ENCODE measurements at places on chromosomes 1 and 21. TPM values are rescaled to one million over a fixed set of nuclear protein-coding genes. Genes with fewer than 3 reads are reported as not detected.

Gene KCNK2
- total RNA-seq: 61.5 TPM

Gene TAS1R1
- total RNA-seq: not detected

DNA sequence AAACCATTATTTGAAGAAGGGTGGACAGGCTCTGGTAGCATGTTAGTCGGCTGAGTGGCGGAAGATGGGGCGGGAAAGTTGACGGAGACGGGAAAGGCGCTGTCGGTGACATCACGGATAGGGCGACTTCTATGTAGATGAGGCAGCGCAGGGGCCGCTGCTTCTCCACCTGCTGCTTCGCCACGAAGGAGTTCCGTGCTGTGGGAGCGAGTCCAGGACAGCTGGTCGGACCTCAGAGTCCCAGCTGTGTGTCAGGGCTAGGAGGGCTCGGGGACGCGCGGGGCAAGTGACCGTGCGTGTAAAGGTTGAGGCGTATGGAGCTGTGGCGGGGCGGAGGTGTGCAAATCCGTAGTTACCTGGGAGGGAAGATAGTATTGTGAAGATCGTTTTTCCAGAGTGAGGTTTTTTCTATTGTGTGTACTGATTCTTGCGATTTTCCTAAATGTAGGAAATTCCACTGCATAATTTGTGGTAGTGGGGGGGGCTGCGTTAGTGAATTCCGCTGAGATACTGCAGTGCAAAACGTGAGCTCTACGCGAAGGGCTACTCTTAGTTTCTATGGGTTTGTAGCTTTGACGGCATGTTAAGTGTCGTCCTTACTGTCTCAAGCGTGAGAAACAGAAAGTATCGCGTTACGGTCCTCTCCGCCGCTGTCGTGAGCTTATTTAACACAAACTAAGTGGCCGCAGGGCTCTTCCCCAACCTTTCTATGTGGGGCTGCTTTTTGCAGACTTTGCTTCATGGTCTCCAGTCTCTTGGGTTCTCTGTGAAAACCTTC lies 111.2 kb upstream of the NBPF11 start:
- peak; percentile 55 for DNase-seq

GRCh38 chr1:55993646-55994318 lies 585.6 kb downstream of the PLPP3 start:
- DNase-seq: no peak

DNA sequence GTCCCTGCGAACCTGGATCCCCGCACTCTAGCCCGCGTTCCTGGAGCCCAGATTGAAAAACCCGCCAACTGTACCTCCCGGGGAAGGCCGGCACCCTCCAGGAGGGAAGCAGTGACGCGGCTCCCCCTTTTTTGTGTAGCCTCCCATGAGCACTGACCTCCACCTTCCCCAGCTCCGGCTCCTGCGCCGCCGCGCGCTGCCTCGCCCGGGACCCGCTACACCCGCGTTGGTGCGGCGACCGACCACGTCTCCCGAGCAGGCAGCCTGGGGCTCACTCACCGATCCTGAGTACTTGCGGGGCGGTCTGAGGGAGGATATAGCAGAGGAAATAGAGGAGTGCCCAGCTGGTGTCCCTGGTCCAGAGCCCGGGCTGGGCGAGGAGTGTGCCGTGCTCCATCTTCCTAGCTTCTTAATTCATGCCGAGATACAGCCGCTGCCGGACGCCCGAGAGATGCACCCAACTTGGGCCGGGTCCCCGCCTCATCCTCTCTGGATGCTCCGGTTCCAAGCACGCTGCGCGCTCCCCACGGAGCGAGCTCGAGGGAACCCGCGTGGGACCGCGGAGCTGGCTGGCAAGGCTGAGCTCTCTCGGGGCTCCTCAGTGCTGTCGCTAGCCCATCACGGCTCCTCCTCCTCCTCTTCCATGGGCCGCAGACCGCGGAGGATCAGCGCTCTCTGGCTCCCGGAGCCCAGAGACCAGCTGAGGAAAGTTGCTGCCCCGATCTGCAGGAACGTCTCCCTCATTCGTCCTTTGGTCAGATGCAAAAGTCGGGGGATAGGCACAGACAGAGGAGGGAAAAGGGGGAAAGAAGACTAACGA lies 482 bp downstream of the GRIK1 start:
- DNase-seq: no peak

DNA sequence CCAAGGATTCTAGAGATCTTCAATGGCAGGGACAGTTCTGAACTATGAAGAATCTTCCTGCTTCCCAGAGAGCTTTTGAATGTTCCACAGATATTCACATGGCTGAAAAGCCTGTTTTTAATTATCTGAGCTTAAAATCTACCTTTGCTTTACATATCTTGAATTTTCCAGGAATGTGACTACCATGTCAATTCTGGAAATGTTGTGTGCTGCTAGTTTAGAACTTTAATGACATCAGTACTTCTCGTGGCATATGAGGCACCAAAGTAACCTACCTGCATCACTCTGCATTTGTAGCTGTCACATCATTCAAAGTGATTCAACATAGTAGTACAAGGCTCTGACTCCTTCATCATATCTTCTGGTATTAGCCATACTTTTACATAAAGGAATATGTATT lies 122.7 kb upstream of the NFIA start:
- no peak for DNase-seq

DNA sequence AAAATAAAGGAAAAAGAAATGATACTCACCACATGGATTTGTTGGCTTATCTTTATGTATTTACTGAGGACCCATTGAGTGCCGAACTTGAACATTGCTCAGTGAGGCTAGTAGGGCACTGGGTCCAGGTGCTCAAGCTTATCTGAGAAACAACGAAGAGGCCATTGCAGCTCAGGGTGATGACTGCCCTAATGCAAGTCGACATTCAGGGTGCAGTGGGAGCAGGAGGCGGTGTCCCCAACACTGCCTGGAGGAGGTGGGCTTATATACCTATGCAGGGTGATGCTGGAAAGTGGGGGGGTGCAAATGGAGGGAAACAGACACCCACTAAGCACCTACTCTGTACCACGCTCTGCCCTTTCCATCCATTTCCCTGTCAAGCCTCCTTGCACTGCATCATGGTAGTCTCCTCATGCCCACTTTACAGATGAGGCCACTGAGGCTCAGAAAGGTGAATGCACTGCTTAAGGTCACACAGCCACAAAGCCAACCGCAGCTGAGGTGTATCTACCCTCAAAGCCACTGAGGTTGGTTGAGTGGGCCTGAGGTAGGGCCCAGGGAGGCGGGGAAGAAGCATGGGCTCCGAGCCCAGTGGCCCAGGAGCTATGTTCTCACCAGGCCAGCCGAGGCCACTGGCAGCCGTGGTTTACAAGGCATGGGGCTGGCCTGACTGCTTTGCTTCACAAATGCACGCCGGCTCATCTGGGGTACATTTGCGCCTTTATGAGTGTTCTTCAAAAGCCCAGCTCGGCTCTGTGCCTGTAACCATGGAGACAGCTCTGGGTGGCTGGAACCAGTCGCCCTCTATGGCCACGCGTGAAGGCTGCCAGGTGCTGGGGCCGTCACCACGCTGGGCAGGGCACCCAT lies 103.8 kb downstream of the EPHB2 start:
- DNase-seq: no peak

- no peak for DNase-seq
Observed at GRCh38 chr1:118773656-118774055, 214.5 kb downstream of the TBX15 start.

DNA sequence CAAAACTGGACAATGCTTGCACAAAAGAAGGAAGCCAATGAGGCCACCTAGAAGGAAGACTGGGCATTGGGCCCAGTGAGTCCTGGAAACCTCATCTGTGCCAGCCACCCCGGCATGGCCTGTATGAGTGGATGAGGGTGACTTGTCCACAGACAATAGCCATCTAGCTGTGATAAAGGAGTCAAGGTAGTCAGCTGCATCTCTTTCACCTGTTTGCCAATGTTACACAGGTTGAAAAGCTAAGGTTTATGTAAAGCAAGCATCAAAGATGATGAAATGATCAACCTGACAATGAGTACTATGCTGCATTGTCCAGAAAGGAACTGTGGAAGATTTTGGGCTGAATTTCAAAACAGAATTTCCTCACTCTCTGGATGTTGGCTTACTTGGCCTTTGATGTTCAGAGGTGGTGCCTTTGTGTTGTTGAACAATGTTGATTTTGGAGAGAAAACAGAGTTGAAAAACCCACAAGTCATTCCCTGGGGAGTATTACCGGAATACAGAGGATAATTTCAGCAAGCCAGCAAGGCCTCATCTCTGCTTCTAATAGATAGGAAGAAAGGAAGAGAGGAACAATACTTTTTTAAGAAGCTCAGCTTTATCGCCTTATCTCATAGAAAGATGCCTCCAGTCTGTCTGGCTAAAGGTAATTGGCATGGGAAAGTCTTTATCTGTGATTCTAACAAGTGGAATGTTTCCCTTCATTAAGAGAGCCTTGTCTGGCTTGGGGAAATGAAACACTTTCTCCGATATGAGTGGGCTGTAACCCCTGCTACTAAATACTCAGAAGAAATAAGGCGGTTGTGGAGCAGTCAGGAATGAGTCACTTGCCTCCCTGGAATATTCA lies 11.4 kb upstream of the SELE start:
- no peak for DNase-seq

DNA sequence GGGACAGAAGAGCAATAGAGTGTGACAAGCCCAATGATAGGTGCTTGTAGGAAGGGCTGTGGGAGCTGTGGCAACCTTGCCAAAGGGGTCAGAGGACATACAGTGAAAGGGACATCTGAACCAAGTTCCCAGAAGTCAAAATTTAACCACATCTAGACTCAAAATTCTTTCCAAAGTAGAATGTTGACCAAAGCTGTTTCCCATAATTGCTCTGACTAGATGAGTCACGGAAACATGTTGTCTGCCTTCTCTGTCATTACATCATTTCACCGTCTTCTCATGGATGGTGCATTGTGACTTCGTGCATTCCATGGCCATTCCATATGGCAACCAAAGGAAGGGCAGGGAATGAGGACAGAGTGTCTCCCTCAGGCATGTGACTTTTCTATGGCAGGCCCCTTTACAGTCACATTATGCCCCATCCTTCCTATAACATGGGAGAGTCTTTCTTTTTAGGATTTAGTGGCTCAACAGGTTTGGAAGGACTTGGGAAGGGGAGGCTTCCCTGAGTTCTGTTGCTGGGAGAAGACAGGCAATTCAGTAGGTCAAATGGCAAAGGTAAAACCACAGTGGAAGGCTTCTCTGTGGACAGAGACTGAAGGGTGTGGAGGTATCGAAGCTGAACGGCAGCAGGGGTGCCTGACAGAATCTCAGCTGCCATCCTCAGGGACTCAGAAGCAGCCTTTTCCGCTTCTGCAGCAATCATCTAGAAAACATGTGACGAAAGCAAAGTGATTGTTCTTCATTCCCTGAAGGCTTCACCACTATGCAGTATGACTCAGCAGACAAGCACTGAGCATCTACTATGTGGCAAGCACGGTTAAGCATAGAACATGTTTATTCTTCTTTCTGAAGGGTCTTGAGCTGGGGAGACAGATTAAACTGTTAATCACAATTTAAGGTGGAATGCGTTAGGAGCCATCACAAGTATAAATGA lies 24.7 kb downstream of the NPHS2 start:
- DNase-seq: peak; percentile 63

Gene SAMD13
- 0.45 TPM for total RNA-seq

DNA sequence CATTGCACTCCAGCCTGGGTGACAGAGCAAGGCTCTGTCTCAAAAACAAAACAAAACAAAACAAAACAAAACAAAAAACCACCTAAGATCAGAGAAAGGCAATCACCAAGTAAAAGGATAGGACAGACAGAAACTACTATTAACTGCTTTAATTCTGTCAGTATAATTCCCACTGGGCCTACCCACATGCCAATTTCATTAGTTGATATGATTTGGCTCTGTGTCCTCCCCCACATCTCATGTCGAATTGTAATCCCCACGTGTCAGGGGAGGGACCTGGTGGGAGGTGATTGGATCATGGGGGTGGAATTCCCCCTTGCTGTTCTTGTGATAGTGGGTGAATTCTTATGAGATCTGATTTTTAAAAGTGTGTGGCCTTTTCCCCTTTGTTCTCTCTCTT lies 27.2 kb upstream of the CAPZB start:
- DNase-seq: no peak

- no peak for DNase-seq
Observed at GRCh38 chr1:29761159-29761928, 525.0 kb downstream of the PTPRU start.

Gene SPRR2F
- total RNA-seq: not detected

Gene LCE2A
- 4.0 TPM for total RNA-seq

DNA sequence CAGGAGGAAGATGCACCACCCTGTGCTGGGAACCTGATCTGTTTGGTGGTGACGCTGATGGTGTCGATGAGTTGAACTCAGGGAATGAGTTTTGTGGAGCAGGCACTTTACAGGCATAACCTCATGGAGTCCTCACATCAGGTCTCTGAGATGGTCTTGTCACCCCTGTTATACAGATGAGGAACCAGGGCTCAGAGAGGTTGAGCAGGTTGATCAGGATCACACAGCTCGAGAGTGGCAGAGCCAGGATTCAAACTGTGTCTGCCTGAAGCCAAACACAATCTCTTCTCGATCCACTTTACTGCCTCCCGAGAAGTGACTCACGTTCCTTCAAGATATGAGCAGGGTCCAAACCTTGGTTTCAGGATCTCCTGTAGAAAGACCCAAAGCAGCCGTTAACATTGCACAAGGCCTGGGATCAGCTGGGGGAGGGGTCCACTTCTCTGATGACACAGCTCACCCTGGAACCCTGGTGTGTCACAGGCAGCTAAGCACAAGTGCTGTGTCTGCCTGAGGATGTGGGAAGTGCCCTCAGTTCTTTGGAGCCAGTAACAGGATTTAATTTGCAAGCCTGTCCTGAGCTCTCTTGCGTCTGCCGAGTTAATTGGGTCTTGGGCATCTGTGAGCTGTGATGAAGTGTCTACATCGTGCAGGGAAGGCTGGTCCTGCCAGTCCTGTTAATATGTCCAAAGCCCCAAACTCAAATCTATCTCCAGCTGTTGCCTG lies 65.4 kb upstream of the STUM start:
- no peak for DNase-seq

Gene CIART
- 5.8 TPM for total RNA-seq

- DNase-seq: no peak
Observed at GRCh38 chr21:38454702-38455101, 43.6 kb downstream of the ERG start.

DNA sequence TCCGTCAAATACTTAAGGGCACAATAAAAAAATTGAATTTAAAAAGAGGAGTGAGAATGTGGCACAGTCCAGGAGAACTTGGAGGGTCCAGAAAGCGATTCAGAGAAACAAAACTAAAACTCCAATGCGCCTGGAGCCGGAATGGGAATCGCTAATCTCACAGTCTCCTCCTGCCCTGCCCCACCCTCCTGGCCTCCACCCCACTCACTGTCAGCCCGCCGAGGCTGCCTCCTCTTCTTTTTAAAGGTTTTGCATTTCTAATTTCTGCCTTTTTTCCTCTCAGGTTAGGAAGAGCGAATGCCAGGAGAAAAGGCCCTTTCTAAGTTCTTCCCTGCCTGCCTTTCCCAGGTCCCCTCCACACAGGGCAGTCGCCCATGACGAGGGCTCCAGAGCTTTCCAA lies 135.3 kb downstream of the ZBTB18 start:
- DNase-seq: no peak

Measured in HFFc6 (cell line).